NCI-H1436 (cell line): ENCODE measurements at places on chromosomes 1 and 21.

GRCh38 chr1:231139659-231140654 is 21.9 kb upstream of the TRIM67 start:
- no peak for DNase-seq

DNA sequence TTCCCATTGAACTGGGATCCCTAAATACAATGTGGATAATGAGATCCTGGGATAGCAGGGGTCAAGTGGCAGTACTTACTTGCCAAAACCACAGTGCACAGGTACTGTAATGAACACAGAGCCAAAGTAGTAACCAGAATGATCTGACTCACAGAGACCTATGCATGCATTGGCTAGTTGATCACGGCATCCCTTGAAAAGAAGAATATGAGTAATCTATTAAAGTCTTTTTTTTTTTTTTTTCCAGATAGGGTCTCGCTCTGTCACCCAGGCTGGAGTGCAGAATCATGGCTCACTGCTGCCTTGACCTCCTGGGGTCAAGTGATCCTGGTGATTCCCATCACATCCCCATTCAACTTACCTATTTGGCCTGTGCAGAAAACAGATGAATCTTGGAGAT is 29.4 kb upstream of the EIF4G3 start:
- DNase-seq, result no peak

GRCh38 chr1:221517961-221518360 is 223.9 kb downstream of the DUSP10 start:
- DNase-seq, result no peak

GRCh38 chr21:44868707-44869106 is 4.8 kb downstream of the PTTG1IP start:
- no peak for DNase-seq

GRCh38 chr1:204670152-204670927 is 15.2 kb downstream of the LRRN2 start:
- no peak for DNase-seq

GRCh38 chr1:185526344-185527307 is 207.6 kb upstream of the HMCN1 start:
- DNase-seq, result no peak

DNA sequence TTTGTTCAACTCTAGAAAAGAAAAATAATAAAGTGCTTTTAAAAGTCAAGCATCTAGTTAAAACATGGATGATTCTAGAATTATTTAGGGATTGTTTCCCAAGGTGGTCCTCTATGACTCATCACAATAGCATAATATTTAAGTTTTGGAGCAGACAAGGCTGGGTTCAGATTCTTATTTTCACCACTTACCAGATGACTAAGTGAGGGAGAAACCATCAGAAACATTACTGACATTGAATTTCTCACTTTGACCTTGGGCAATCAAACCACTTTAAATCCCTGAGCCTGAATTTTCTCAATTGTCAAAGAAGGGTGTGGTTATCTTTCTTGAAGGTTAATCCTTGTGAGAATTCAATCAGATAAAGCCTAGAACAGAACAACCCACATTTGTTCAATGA is 102.5 kb upstream of the PTGFR start:
- DNase-seq, result no peak

GRCh38 chr1:42340093-42340492 is 5.1 kb upstream of the FOXJ3 start:
- DNase-seq, result peak; percentile 97

DNA sequence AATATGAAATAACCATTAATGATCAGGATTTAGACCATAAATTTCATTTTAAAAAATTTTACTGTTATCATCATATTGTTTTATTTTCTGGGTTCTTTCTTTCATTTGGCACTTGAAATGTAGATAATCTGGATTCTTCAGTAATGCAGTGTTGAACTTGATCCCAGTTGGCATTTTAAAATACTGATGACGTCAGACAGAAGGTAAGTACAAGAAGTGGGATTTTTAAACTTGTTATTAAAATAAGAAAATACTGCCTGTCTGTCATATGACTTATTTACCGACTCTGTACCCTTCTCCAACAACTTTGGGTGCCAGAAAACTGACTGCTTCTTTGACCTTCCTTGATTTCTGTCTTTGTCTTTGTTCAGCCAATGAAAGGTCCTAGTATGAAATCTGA is 415.1 kb upstream of the NEGR1 start:
- DNase-seq, result no peak

GRCh38 chr1:25113086-25113485 is 119.2 kb downstream of the SYF2 start:
- no peak for DNase-seq

DNA sequence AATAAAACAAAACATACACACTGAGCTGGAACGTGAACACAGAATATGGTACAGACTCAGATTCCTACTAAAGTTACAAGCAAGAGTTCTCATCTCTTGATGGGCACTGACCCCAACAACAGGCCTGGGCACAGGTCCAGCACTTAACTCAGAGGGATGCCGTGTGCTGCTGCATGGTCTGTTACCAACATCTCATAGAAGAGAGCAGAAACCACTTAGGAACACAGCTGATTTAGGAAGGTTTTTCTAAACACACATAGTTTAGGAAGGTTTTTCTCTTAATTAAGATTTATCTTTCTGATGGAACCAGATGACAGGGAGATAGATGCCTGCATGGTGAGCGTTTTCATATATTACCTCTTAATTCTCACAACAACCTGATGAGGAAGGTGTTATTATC is 1.5 kb downstream of the GCLM start:
- DNase-seq, result no peak

GRCh38 chr1:182147136-182147820 is 85.8 kb upstream of the ZNF648 start:
- no peak for DNase-seq

DNA sequence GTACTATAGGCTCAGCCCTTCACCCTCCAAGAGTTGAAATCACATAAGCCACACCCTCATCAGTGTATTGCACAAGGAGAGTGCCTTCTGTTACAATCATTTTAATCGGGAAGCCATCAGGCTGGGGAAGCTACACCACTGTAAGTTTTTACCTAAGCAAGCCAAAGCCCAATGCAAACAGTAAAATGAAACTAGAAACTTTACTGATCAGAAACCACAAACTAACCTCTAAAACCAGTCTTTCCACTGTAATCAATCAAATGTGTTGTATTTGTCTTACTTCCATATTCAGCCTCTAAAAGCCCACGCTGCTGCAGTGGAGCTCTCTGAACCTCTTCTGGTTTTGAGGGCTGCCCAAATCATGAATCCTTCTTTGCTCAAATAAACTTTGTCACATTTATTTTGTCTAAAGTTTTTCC is 26.2 kb downstream of the CAPN8 start:
- no peak for DNase-seq

DNA sequence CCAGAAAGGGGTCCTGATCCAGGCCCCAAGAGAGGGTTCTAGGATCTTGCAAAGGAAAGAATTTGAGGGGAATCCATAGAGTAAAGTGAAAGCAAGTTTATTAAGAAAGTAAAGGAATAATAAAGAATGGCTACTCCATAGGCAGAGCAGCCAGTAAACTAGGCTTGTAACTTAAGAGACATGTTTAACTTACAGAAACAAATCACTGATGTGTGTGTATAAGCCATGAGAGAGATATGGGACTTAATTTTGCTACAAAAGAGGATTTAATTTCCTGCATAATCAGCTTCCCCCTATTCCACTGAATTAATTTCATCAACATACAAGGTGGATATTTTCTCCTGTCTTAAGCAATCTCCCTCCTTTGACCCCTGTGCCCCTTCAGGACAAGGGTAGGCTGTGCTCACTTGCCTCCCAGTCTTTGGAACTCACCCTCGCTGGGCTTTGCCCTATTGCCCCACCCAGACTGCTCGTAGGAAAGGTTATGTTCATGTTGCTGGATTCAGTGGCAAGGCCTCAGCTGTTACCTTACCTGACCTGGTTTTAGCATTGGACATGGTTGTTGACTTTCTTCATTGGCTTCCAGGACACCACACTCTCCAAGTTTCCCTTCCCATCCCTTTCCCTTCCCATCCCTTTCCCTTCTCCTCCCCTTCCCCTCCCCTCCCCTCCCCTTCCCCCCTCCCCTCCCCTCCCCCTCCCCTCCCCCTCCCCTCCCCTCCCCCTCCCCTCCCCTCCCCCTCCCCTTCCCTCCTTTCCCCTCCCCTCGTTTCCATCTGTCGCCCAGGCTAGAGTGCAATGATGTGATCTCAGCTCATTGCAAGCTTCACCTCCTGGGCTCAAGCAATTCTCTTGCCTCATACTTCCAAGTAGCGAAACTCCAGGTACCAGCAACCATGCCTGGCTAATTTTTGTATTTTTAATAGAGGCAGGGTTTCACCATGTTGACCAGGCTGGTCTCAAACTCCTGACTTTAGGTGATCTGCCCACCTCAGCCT is 44.6 kb downstream of the TBCE start:
- DNase-seq, result no peak

- no peak for DNase-seq
These were observed 3.7 kb downstream of the TRIM46 start for GRCh38 chr1:155177192-155177917.

GRCh38 chr1:234658138-234658537 is 48.2 kb upstream of the IRF2BP2 start:
- no peak for DNase-seq

GRCh38 chr1:15515022-15515663 is 8.9 kb downstream of the CASP9 start:
- DNase-seq, result no peak

GRCh38 chr1:10528066-10529014 is 53.6 kb downstream of the PEX14 start:
- DNase-seq, result no peak

GRCh38 chr21:35019631-35020032 is 29.5 kb downstream of the RUNX1 start:
- no peak for DNase-seq

DNA sequence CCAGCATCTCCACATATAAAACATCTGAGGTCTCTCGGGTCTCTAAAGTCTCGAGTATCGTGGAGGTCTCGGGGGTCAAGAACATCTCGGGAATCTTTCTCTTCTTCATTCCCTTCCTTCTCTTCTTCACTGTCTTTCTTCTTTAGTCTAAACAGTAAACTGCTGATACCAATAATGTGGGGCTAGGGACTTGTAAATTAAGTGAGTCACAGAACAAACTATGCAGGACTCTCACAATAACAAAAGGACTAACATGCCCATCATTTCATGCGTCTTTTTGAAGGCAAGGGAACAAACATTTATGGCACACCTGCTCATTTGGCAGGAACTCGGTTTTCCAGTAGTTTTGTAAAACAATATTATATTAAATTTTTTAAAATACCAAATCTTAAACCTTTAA is 32.4 kb downstream of the PRPF38A start:
- no peak for DNase-seq

- DNase-seq, result no peak
These were observed 183.6 kb upstream of the NR5A2 start for GRCh38 chr1:199843861-199844260.

DNA sequence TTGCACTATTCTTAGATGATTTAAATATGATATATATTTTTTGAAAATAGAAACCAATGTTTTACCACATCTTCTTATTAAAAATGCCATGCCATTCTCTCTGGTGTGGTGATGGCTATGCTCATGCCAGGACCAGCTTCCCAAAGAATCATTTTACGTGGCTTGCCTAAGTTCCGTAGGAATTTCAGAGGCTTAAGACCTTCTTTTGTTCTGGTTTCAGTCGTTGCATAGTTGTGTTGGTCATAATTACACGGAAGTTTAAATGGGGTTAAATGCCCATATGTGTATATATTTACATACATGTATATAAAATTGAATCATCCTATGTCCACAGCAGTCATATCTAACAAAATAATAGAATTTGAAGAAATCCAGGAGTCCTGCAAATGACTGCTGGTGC is 78.7 kb upstream of the PLPPR5 start:
- DNase-seq, result no peak

DNA sequence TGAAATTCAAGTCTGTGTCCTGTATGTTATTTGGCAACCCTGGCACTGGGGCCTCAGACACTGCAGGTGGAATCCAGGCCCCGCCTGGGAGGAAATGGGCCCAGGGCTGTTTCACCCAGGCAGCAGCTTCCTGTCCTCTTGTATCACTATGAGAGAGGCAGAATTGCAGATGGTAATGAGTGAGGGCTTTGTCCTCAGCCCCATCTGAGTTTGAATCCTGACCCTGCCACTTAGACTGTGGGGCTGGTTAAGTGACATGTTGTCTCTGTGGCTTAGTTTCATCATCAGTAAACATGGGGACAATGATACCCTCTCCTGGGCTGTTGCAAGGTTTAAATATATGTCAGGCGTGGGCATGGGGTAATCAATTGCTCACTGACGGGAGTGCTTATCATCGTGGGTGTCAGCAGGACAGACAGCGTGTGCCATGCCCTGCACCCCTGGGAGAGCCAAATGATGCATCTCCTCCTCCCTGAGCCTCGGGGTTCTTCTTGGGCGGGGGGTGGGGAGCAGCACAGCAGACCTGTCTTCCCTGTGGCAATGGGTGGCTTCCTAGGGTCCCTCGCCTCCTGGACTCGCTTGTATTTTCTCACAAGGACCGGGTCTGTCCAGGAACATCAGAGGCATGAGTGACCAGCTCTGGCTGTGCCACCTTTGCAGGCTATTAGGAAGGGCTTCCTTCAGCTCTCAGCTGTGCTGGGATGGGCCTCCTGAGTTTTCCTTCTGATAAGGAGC is 42.1 kb downstream of the ARHGEF10L start:
- DNase-seq, result no peak

- peak; percentile 15 for DNase-seq
These were observed 607.2 kb upstream of the PLXNA2 start for GRCh38 chr1:208851366-208851765.

GRCh38 chr1:9422321-9422720 is 116.9 kb upstream of the SLC25A33 start:
- no peak for DNase-seq

DNA sequence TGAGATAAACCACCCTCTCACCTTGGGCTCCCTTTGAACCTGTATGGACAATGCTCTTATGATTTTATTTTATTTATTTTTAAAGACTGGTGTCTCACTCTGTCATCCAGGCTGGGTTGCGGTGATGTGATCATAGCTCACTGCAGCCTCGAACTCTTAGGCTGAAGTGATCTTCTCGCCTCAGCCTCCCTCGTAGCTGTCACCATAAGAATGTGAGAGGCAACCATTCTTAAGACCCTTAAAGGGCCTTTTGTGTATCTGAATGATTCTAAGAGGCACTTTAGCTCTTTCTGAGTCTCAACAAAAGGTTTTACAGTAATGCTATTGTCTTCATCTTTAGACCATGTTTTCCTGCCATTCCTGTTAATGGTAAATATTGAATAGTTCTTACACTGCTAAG is 67.0 kb downstream of the IVNS1ABP start:
- DNase-seq, result no peak

GRCh38 chr1:37437087-37437486 is 37.3 kb upstream of the ZC3H12A start:
- no peak for DNase-seq

DNA sequence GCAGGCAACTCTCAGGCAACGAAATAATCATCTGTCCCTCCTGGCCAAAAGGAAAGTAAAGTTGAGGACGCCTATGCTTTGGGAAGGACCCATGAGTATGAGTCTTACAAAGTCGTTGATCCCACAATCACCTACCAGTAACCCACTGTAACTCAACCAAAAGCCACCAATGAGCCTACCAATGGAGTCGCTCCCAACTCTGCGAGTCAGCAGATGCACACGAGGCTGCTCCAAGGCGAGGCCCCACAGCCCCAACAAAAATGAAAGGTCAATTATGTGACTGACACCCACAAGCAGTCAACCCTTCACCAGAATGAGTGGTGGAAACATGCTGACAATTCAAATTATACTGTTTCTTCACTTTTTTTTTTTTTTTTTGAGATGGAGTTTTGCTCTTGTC is 12.0 kb downstream of the SETD4 start:
- no peak for DNase-seq

GRCh38 chr1:71364236-71364635 is 283.4 kb upstream of the ZRANB2 start:
- no peak for DNase-seq

- no peak for DNase-seq
These were observed 155.8 kb upstream of the BRINP3 start for GRCh38 chr1:190633488-190633887.

- DNase-seq, result no peak
These were observed 43.9 kb upstream of the SAMSN1 start for GRCh38 chr21:14589855-14590563.
